Activated T-helper 9 cell treated with anti-CD3 and anti-CD28 coated beads, Interleukin-2, amount 50 U/mL, for 16 hours (primary cell): ENCODE measurements at places on chromosomes 13 and 19.

- no peak for DNase-seq
Observed at GRCh38 chr19:1540365-1540925, 16.6 kb downstream of the PLK5 start.

DNA sequence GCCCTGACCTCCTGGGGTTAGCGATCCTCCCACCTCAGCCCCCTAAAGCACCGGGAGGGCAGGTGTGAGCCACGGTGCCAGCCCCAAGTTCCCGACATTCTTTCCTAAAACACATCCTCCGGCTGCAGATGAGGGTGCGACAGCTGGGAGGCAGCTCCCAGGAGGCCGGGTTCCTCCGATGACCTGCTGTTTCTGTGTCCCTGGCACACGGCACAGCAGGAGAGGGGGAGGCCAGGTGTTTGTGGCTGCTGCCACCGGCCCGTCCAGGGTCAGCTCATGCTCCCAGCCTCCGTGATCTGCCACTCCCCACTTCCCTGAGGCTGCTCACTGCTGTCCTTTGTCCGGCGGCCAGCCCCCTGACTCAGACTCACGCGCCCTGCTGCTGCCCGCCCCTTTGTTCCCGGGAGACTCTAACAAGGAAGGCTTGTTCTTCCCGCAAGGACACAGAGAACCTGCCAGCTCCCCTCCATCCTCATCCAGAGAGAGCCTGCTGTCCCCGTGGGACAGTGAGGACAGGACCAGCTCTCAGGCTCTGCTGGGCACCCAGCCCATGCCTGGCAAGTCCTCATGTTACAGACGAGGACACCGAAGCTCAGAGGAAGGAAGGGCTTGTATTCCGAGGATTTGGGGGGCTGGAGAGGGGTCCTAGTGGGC is 10.6 kb upstream of the MADCAM1 start:
- DNase-seq, result no peak

DNA sequence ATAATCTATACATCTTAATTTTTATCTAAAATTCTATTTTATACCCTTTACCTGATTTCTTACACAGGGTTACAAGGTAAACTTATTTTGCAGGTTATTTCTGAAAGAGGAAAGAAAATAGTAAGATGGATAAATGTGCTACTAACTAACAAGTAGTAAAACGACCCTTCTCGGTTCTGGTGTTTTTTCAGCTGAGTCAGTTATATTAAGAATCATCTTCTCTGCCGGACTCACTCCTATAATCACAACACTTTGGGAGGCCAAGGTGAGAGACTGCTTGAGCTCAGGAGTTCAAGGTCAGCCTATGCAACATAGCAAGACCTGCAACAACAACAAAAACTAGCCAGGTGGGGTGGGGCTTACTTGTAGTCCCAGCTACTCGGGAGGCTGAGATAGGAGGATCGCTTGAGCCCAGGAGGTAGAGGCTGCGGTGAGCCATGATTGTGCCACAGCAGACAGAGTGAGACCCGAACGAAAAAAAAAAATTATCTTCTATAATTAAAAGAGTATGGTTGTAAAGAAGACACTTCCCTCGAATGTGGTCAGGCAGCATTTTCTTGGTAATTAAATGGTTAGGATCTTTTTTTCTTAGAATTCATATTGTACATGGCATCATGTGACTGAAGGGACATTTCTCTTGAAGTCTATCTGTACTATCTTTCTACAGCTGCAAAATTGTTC is 27.9 kb upstream of the RCBTB2 start:
- no peak for DNase-seq

DNA sequence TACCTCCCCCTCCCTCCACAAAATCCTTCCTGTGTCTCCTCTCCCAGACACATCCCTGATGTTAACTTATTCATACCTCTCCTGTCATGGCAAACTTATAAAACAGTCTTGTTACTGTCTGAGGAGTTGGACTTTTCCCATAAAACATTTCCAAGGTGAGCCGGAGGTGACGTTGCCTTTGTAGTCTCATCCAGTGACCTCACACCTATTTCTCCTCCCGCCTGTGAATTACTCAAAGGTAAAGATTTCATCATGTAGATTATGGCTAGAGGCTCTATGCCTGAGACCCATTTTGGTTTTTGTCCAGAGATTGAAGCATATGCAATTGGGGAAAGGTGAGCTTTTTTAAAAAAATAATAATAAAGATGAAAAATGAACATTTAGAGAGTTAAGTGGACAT is 529.0 kb downstream of the MYO16 start:
- DNase-seq, result no peak

DNA sequence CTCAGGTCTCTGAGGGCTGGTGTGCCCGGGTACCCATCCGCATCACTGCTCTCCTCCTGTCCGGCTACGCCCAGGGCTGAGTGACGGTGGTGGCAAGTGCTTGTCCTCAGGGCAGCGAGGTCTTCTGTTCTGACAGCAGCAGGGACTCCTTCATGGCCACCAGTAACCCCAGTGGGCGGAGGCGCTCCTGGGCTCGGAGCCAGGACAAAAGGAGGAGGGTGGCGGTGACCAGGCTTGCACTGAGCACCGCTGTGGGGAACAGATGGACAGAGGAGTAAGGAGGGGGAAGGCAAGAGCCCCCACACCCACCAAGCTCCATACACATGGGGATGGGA is 5.8 kb downstream of the CD320 start:
- no peak for DNase-seq

- no peak for DNase-seq
Observed at GRCh38 chr19:50361290-50362029, 4.0 kb downstream of the NAPSA start.

GRCh38 chr13:79913141-79913827 is 427.6 kb downstream of the SPRY2 start:
- no peak for DNase-seq
